ENCODE measurements at places on chromosomes 3 and 15.

DNA sequence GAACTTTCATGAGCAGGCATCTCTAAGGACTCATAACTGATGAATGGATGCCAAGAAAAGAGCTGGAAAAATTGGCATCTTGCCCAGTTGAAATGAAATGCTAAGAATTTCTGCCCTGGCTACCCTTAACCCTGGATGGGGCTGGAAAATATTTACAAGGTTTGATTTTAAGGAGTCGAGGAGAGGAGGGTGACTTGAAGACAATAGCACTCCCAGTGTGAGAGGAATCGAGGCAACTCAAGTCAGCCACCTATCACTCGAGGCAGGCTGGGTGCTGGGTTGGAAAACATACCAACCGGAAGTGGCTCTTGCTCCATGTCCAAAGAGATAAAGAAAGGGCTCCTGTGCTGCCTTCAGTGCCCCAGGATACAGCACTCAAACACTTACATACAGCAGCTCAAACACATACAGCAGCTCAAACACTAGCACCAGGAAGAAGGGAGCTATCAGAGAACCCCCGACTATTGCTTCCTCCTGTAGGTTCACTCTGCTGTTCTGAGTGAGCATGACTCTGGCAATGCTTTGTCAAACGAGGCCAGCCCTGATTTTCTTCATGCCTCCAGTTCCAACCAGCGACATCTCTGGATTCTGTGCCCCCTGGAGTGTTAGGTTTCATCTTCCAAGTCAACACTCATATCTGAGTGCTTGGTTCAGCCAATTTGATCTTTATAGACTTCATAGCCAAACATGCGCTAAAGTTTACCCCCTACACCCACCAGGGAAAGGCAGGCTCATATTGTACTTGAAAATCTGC is 4.9 kb downstream of the PRICKLE2 start:
- no peak for DNase-seq

- no peak for DNase-seq
Measured at GRCh38 chr15:90686435-90687218, 30.5 kb upstream of the BLM start.

GRCh38 chr3:175149675-175150074 is 290.5 kb downstream of the NAALADL2 start:
- DNase-seq = no peak

GRCh38 chr3:55309336-55309735 is 177.8 kb downstream of the WNT5A start:
- no peak for DNase-seq

DNA sequence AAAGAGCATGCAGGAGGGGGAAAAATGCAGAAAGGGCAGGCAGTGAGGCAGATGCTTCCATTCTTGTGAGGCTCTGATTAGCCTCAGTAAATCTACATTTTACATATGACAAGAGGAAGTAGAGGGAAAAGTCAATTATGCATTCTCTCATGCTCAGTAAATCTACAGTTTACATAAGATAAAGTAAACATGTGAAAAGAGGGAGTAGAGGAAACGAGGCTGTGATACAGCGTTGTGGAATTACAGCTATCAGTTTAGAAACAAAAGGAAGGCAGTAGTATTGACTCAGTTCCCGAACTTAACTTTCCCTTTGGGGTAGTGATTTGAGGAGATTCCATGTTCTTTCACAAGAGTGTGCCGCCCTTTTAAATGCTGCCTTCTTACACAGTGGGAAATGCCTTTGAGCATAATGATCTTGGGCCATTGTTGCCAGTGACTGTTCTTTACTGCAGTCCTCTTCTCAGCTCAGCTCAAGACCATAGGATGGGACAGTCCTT is 39.3 kb downstream of the OSTN start:
- no peak for DNase-seq

DNA sequence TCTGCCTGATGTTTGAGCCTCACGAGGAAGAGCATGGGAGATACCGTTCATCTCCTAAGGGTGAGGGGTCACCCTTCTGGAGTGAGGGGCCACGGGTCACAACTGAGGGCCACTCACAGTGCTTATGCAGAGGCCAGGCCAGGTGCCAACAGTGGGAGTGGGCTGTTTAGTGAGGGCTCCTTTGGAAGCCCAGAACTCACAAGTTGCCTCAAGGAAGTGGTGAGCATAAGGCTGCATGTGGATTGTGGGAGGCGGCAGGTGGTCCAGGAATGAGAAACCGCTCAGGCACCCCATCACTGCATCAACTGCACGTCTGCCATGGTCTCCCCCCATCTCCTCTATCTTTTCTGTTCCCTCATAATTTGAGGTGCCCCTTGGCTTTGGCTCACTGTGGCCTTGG is 26.5 kb downstream of the SPSB4 start:
- DNase-seq = no peak

DNA sequence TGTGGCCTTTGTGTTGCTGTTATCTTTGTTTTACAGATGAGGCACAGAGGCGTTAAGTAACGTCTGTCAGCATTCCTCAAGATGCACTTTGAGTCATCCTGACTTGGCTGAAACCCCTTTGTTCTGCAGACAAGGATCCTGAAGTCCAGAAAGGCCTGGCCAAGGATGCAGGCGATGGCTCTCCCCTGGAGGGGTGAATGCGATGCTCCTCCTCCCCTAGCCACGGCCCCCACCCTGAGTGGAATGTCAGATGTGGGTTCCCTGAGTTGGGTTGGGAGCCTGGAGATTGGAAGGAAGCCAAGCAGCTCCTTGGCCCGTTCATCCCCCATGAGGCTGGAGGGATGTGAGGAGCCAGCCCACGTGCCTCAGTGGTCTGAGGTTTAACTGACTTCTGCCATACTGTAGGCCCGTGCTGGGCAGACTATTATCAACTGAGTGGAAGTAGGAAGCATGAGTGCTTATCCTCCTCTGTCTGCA is 43.3 kb downstream of the POMGNT2 start:
- DNase-seq = no peak

DNA sequence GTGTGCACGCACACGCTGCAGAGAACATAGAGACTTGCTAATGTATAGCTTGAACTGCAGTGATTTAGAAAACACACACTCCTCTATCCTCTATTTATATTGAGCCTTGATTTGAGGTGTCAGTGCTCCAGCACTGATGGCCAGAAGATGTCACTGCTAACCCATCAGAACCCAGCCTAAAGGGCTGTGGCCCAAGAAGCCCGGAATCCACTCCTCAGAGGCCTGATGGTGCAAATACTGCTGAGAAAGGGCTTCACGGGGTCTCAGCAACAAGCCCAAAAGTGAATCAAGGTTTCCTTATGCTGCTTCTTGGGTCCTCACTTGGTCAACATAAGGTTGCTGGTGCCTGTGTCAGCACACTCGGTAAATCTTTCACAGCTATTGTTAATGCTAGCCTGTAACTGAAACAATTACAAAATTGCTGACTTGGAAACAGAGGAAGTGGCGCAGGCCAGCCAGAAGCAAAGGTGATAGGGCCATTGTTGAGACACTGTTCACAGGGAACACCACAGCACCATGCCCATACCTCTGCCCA is 60.3 kb downstream of the HEG1 start:
- peak; percentile 69 for DNase-seq

DNA sequence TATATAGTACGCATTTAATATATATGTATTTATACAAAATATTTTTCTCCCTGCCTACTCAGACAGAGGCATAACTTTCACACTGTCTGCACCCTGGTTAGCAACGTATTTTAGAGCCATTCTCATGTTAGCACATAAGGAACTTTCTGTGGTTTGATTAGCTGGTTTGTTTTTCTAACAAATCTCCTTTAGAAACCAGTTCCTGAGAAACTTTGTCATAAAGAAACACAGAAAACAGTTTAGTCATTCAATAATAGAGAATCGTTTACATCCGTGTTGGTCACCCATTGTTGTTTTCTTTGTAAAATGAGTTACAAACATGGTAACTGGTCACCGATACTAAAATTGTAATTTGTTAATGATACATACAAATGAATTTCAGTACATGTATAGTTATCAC is 5.9 kb upstream of the NGRN start:
- DNase-seq = no peak

GRCh38 chr15:92725171-92725570 is 69.6 kb upstream of the FAM174B start:
- DNase-seq = no peak

GRCh38 chr3:190911382-190911781 is 48.9 kb upstream of the GMNC start:
- DNase-seq = no peak

DNA sequence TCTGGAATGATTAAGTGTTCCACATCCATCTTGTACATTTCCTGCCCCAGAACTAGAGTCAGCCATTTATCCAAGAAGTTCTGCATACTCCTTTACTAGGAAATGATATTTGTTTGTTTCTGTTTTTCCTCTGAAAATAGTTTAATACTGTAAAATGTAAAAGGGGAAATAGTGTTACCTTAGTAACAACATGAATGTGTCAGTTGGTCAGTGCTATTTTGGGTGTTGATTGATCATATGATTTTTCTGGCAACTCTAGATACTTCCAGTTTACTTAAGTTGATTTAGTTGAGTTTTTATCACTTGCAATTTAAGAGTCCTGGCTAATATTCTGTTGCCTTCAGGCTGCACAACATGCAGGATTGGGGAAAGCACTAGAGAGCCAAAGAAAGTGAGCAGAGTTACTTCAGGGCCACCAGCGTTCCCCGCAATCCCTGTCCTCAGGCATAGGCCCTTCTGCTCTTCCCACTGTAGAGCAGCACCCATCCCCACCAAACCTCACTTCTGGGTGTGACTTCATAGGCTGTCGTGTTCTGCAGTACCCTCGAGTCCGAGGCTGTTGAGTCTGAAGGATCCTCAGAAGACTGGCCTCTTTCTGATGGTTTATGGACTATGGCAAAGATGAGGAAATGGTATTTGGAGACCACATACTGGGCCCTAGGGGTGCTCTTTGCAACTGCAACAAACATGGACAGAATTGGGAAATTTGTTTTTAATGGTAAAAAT is 69.0 kb downstream of the CHD2 start:
- DNase-seq = no peak

DNA sequence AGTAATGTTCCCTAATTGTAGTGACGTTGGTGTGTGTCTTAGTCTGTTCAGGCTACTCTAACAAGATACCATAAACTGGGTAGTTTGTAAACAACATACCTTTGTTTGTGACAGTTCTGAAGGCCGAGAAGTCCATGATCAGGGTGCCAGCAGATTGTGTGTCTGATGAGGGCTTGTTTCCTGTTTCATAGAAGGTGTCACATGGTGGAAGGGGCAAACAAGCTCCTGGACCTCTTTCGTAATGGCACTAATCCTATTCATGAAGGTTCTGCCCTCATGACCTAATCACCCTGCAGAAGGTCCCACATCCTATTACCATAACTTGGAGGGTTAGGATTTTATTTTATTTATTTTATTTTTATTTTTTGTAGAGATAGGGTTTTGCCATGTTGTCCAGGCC is 11.1 kb downstream of the ATXN7 start:
- DNase-seq = no peak

DNA sequence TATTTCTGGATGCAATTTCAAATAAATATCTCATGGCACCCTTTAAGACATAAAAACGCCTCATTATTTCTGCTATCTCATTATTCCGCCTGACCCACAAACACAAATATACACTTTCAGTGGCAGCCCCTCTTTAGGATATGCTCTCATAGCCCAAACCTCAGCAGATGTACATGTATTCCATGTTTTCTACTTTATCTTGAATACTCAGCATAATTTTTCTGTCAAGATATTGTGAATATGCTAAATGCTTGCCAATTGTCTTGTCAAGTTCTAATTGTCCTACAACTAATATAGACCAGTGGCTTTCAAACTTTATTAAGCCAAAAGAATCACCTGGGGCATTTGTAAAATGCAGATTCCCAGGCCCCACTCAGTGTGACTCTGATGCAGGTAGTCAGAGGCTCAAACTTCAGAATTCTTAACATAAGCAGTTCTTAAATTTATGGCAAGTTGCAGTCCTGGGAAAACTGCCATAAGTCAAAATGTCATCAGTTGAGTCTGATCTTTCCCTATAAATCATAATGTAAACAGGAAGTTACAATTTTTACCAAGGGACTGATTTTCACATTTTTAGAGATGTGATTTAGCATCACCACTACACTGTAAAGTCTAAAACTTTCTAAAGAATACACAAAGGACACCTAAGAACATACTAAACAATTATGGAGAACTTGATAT is 135.1 kb downstream of the TBL1XR1 start:
- DNase-seq = no peak

- DNase-seq = no peak
Measured at GRCh38 chr3:189602471-189602870, 28.7 kb upstream of the TP63 start.

DNA sequence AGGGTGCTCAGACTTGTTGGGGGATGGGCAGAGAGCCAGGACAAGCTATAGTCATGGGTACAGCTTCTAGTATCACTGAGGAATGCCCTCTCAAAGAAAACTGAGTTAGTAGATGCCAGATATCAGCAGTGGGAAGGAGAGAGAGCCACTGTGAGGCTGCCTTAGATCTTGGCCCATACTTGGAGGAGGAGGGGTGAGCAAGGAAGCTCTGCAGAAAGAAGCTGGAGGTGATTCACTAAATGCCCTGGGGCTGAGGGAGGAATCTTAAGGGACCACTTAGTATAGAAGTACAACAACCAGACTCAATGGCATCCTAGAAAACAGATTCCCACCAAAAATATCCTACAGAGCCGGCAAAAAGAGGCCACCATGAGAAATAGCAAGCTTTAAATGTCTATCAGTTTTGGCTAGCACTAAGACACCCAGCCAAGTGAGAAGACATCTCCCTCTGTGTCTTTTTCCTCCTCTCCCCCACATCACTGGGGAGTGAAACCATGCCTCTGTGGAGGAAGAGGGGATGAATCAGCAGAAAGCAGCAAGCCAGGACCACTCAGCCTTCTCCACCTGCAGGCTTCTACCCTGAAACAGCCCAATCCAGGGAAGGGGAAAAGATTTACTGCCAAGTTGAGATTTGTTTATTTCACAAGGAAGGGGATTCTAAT is 282.5 kb upstream of the STT3B start:
- no peak for DNase-seq

DNA sequence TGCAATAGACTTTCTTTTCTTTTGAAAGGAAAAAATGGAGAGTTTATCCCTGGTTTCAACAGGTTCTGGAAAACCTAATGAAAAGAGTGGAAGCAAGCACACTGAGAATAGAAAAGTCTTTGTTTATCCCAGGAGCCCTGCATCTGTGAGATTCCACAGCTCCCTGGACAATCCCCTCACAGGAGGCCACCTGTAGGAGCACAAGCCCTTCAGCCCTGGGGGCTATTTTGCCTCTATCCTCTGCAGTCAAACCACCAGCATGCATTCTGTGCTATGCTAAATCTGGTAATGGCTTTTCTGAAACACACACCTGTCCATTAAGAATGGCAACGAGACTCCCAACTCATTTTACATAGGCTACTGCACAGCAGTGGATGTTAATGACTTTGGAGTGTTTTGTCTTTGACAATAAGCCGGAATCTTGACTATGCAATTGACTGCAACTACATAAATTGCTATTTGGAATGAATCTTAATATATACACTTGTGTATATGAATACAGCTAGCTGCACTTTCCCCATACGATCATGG is 369.4 kb downstream of the NR2F2 start:
- DNase-seq = peak; percentile 64

DNA sequence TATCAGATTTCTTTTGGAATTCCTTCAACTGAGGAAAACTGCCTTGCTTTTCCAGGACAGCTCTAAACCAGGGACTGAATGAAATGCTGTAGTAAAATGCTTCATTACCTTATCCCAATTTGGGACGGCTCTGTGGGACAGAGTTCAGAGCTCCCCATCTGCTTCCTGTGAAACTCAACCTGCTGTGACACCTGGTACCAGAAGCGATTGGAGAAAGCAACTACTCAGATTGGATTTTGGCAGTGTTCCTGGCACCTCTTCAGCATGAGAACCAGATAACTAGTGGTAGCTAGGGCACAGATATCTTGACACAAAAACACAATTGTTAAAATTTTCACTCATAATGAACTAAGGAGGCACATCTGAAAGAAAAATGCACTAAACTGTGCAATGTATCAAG is 539.1 kb downstream of the SI start:
- no peak for DNase-seq

Measured in WTC11 (cell line).